Caudate nucleus (tissue), 63 donors: ENCODE measurements at places on chromosomes 16 and 17.

- no peak for DNase-seq
Observed at GRCh38 chr17:57257895-57258851, 1.9 kb downstream of the MSI2 start.

- no peak for DNase-seq
Observed at GRCh38 chr16:85988723-85989313, 89.9 kb downstream of the IRF8 start.

GRCh38 chr16:85579923-85580580 is 33.1 kb upstream of the GSE1 start:
- no peak for DNase-seq

GRCh38 chr17:82021107-82021899 is 1.4 kb downstream of the CENPX start:
- DNase-seq = peak; percentile 59

- DNase-seq = no peak
Observed at GRCh38 chr16:10255728-10256127, 73.5 kb upstream of the GRIN2A start.

- no peak for DNase-seq
Observed at GRCh38 chr16:11560701-11561453, 25.8 kb downstream of the LITAF start.

DNA sequence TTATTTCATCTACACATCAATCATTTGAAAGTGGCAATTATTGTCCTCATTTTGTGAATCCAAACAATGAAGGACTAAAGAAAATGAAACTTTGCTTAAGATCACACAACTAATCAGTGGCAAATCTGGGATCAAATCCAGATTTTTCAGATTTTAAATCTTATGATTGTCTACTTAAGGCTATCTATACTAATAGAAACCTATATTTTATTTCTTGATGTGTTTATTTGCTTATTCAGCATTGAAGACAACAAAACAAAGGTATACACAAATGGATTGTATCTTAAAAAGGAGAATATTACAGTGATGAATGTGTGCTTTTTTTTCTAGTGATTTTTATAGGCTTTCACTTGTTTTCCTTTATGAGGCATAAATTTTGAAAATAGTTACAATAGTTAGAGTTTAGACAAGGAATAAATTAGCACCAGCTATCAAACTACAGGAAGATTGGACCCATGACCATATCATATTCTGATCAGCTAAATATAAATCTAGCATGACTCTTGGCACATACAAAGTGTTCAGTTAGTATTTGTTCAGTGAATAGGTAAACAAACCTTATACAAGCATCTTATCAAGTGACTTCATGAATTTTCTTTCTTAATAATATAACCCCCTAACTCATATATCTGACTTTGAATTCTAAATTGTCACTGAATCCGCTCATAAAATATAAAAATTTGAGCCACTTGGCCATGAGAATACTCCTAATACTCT is 20.5 kb downstream of the VMP1 start:
- no peak for DNase-seq

- DNase-seq = no peak
Observed at GRCh38 chr16:22688463-22688862, 125.5 kb upstream of the HS3ST2 start.

- no peak for DNase-seq
Observed at GRCh38 chr17:14203388-14203787, 33.3 kb downstream of the CDRT15 start.

GRCh38 chr17:61495161-61495857 is 43.1 kb downstream of the TBX4 start:
- no peak for DNase-seq

DNA sequence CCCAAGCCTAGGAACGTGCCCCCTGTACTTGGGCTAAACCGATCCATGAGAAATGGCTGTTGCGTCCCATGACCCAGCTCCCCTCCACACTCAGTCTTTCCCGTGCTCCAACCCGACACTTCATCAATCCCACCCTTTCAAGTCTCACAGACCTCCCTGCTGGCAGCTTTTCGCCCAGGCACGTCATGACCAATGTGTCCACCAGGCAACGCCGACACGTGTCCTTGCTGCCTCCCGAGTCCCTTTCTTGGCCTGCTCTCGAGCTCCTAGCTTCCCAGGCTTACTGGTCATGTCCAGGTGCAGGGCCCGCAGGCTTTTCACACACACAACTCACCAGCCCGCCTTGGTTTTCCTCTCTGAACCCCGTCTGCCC is 12.2 kb downstream of the MNT start:
- DNase-seq = no peak

GRCh38 chr17:6461792-6462524 is 17.7 kb downstream of the PIMREG start:
- DNase-seq = no peak
